ENCODE measurements at places on chromosomes 3 and 15.

- DNase-seq, result no peak
These were observed 24.6 kb upstream of the AP4E1 start for GRCh38 chr15:50883903-50884302.

- DNase-seq, result no peak
These were observed 16.7 kb downstream of the DYNC1LI1 start for GRCh38 chr3:32553973-32554372.

DNA sequence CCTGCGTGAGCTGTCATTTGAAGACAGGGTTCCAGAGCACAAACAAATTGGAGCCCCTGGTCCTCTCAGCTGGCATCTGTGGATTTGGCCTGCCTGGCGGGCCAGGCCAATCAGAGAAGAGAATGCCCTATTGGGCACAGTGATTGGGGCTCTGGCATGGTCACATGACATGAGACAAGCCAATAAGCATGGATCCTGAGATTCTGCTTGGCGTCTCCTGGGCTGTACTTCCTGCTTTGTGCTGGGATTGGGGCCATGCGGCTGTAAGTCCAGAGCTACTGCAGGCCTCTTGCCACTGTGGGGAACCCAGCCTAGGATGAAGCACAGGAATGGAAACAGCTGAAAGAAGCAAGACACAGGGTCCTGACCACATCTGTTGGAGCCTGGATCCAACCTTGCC lies 121.4 kb downstream of the FBLN2 start:
- DNase-seq, result no peak

DNA sequence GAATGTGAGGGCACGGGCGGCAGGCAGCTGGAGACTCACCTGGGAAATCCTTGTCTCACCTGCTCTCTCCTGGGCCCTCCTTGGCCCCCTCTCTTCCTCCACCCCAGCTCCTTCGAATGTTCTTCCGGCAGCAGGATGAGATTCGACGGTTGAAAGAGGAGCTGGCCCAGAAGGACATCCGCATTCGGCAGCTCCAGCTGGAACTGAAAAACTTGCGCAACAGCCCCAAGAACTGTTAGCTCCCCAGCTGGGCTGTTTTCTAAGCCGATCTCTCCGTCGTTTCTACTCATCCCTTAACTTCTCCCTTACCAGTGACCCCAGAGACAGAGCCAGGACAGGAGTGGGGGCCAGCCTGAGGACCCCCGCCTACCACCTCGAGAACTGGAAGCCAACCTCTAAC lies 95.0 kb downstream of the ANP32A start:
- no peak for DNase-seq

DNA sequence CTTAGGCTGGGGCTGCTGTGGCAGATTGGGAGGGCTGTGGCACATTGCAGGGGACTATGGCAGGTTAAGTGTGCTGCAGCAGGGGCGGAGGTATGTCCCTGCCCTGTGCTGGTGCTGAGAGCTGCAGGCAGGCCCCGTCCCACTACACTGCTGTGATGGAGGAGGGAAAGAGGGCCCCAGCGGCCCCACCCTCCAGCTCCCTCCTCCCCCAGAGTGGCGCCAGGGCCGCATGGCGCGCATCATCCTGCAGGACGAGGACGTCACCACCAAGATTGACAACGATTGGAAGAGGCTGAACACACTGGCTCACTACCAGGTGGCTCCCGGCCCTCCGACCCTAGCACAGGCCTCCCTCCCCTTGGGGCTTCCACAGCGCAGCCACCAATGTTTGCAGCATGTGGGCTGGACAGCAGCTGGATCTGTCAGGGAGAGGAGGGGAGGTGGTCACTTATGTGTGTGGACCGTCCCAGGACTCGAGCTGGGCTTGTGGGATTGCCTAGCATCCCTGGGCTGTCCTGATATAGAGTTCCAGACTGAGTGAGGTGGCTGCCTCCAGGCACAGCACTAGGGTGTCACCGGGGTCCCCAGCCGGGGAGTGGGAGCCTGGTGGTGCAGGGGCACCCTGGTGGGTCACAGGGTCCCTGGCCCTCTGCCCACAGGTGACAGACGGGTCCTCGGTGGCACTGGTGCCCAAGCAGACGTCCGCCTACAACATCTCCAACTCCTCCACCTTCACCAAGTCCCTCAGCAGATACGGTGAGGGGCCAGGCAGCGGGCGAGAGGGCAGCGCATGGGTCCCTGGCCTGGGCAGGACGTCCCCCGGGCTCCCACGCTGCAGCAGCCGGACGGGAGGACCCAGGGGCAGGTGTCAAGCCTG lies 46.1 kb downstream of the PLXNA1 start:
- DNase-seq, result no peak

GRCh38 chr3:67901681-67902080 lies 247.3 kb upstream of the SUCLG2 start:
- DNase-seq, result no peak

- no peak for DNase-seq
These were observed 131.5 kb upstream of the PLXNA1 start for GRCh38 chr3:126851382-126851781.

DNA sequence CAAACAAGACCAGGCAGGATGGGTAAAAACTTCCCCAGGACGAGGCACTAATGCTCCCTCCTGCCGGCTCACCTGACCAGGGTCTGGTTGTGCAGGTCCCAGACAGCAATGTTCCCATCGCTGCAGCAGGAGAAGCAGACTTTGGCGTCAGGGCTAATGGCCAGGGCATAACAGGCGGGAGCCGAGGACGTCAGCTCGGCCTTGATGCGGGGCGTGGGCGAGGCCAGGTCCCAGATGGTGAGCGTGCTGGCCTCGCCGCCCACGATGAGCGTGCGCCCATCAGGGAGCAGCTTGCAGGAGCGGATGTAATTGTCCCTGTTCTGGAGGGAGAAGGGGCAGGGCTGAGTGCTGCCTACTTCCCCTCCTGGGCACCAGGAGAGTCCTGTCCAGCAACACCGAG lies 43.4 kb downstream of the TLE3 start:
- DNase-seq, result no peak

DNA sequence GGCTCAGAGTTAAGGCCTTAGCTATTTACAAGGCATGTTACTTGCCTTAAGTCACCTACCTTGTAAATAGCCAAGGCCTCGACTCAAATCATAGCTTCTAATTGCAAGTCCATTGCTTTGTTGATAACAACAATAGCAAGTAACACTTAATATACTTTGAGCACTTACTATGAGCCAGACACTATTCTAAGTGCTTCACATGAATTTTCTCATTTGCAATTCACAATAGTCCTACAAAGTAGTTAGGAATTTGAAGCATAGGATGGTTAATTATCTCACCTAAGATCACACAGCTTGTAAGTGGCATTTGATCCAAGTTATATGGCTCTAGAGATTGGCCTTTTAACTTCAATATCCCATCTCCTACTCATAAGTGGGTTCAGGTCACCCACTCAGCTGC lies 28.4 kb downstream of the SLC9A9 start:
- DNase-seq, result no peak

DNA sequence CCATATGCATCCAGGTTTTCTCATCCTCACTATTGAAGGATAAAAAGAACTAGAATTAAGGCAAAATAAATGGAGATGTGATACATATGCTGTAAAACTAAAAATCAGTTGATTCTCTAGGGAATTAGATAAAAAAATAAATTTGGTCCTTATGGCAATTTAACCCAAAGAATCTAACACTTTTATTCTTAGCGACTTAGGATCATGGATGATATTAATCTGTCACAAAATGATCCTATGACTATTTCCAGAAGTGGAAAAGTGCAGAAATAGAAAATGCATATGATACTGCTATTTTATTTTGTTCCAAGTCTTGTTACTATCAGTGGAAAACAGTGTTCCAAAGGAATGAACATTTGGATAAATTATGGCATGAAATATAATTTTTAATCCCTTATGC lies 746.3 kb downstream of the ROBO2 start:
- no peak for DNase-seq

DNA sequence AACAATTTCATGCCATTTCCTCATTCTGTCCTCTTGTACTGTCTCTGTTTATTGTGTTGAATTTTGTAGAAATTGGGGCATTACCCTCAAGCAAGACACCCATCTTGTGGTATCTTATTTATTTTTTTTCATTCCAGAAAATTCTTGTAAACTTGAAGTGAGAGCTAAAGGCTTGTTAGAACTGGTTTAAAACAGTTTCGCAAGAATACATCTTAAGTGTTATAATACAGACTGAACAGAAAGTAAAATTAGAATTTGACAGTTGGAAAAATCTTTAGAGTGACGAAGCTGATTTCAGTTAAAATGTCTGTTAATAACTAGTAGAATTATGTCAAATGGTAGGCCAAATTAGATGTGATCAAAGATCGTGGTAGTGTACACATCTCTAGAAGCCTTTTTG lies 26.9 kb downstream of the RNF13 start:
- DNase-seq, result no peak

GRCh38 chr15:100083572-100083971 lies 258.2 kb downstream of the ADAMTS17 start:
- no peak for DNase-seq

DNA sequence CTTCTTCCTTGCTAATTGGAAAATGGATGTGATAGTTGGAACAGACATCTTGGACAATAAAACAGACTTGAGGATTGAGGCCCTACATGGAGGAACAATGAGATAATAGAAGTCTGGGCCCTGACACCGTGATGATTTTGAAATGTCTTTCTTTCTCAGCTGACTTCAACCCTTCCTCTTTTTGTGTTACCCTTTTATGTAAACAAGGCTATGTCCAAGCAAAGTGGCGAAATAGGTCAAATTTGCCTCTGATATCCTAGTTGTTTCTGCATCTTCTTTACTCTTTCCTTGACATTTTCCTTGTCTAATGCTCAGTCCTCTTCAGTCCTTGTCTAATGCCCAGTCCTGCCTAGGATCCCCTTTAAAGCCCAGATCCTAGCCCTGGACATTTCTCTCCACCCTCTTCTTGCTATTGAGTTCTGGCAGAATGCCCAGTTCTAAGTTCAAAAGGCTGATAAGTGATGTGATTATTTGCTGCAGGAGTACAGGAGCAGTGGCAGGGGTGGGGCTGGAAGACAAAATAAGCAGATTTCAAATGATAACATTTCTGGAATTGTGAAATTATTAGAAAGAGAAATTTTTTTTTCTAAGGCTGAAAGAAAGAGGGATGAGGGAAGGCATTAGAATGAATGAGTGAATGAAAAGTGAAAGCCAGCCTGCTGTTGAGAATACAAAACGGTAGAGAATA lies 6.5 kb upstream of the VPS8 start:
- DNase-seq, result no peak

GRCh38 chr15:90520365-90520764 lies 9.4 kb upstream of the CRTC3 start:
- DNase-seq, result no peak

DNA sequence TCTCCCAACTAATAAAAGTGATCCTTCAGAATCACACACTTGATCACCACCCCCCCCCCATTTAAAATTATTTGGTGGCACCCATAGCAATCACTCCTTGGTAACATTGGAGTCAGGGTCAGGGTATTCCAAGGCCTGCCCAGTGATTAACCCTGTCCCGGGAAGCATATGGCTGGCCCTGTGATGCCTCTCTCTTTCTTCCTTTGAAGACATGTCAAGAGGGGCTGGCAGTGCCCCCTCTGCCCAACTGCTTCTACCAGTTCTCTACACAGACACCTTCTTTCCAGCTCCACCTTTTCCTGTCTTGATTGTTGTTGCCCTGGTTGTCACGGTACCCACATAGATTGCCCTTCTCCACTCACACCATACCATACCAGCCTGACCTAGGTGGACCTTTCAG lies 30.9 kb upstream of the MANF start:
- DNase-seq, result no peak

DNA sequence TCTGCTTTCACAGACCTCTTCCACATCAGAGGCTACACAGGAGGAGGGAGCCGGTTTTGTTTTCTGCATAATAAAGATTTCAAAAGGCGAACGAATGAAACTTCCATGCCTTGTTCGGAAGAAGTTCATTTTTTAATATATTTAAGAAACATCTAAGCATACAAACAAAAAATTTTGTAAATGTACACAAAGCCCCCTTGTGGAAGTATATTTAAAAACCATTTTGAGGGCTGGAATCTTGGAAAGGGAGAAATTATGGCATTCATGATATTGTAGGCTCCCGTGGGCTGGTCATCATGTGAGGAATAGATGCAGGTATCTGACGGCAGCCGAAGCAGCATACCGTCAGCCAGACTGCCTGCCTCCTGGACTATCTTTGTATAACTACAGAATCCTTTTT lies 90.4 kb downstream of the MECOM start:
- no peak for DNase-seq

- no peak for DNase-seq
These were observed 30.4 kb upstream of the ALDH1A3 start for GRCh38 chr15:100849021-100849854.

GRCh38 chr3:62210011-62210410 lies 163.3 kb downstream of the FEZF2 start:
- no peak for DNase-seq

- DNase-seq, result no peak
These were observed 26.6 kb upstream of the HES1 start for GRCh38 chr3:194109192-194109863.

DNA sequence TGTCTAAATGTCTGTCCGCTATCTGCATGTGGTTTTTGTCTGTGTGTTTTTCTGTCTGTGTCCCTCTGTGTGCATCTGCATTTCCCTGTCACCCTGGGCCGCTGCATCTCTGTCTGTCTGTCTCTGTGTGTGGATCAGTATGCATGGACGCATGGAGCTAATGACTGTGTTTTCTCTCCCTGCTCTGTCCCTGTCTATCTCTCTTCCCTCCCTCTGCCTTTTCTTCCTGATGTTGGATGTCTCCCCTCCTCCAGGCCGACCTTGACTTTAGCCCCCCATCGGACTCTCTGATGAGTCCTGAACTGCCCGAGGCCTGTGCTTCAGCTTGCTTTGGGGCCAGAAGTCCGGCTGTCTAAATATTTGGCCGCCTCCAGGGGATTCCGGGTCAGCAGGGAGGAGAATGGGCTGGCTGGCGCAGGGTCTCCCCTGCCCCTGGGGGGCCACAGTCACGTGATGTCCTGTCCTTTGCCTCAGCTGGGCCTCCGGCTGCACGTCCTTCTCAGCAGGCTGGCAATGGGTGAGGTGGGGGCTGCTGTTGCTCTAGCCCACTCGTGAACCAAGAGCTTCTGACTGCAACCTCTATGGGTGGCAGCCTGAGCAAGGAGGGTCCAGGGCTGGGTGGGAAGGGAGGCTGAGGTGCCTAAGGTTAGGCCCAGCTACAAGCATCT lies 3.7 kb downstream of the SLC38A3 start:
- DNase-seq, result no peak

DNA sequence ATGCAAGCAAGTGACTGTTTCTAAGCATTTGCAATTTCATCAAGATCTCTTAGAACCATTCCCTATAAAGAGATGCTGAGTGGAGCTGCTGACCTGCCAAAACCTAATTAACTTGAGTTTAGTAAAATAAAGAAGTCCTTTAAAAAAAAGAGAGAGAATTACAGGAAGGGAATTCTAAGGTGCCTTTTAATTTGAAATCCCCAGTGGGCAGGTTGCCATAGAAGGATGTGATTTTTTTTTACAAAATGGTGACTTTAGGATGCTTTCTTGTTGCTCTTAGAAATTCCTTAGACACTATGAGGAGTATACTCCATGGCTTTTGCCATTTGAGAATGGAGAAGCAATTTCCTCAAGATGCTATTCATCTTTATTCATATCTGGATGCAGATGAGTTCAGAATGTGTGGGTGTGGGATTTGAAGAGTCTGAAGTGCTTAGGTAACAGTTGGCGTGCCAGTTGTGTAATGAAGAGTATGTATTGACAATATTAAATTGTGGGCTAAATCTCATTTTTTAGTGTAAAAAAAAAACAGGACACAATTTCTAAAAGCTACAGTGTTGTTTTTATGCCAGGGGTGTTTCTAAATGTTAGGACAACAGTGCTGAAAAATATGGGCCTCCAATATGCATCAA lies 13.6 kb downstream of the LRRC3B start:
- no peak for DNase-seq

- no peak for DNase-seq
These were observed 96.5 kb upstream of the TNIK start for GRCh38 chr3:171556574-171557145.

Measured in hematopoietic multipotent progenitor cell treated with erythropoietin and hydrocortisone succinate and interleukin-3 and kit ligand, for 15 days (in vitro differentiated cells).